ENCODE measurements at places on chromosomes 3 and 15. TPM values are rescaled to one million over a fixed set of nuclear protein-coding genes. Genes with fewer than 3 reads are reported as not detected.

The CRELD1 gene
- total RNA-seq = 26.0 TPM

The TMCO5A gene
- not detected for total RNA-seq

The SLC2A2 gene
- total RNA-seq = not detected

The CFAP100 gene
- total RNA-seq = not detected

The FBXL22 gene
- 1.1 TPM for total RNA-seq

The TEX55 gene
- not detected for total RNA-seq

The STIMATE gene
- 22.0 TPM for total RNA-seq

The STRA6 gene
- total RNA-seq = 0.17 TPM

The VEPH1 gene
- total RNA-seq = not detected

The KLHL40 gene
- not detected for total RNA-seq

The PRC1 gene
- 105 TPM for total RNA-seq

The GAP43 gene
- total RNA-seq = not detected

The ABHD2 gene
- total RNA-seq = 65.0 TPM

The FHIT gene
- total RNA-seq = 43.2 TPM

The SI gene
- not detected for total RNA-seq

The CCDC54 gene
- total RNA-seq = not detected

The TM6SF1 gene
- 15.9 TPM for total RNA-seq

The PLSCR2 gene
- 1.1 TPM for total RNA-seq

The CFAP20DC gene
- total RNA-seq = 0.27 TPM

The RLBP1 gene
- total RNA-seq = not detected

The NLGN1 gene
- total RNA-seq = not detected

The P2RY13 gene
- total RNA-seq = not detected

The CFAP91 gene
- 0.17 TPM for total RNA-seq

The CHRM5 gene
- not detected for total RNA-seq

The MOBP gene
- not detected for total RNA-seq

The GPR27 gene
- total RNA-seq = 0.51 TPM

The USP50 gene
- 0.66 TPM for total RNA-seq

All from T-helper 1 cell treated with Interleukin-12 subunit alpha and Interleukin-12 subunit beta and Interleukin-4 antibody, amounts not matched to agents 30 ng/mL and 1 ng/mL, for 36 hours (primary cell).